ENCODE measurements at places on chromosomes 3 and 15.

DNA sequence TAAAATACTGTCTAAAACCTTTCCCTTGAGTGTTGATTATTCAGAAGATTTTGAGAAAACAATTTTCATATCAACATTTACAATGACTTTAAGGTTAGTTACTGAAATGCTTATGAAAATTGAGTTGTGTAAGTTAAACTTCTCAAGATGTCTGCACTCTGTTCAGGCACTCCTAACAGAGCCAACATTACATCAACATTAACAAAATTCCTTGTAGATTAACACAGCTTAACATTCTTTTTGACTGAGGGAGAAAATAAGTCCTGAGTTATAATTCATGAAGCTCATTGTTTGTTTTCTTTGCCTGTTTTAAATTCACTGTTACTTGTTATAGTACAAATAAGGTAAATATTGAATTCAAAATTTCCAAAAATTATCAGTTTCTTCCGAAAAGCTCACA is 9.0 kb downstream of the ACKR4 start:
- DNase-seq, result no peak

DNA sequence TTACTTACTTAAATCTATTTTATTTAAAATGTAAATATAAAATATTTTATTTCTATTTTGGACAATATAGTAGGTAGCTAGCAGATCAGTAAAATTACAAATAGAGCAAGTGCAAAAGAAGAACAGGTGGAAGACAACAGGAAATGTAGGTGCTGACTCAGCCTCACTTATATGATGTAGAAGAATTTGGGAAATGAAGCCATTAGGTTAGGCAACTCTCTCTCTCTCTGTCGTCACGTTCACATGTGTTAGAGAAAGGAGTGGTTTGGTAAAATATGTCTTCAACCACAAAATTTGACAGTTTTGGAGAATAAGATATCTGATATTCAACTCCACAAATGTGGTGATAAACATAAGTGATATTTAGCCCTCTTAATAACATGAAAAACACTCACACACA is 532.5 kb upstream of the KCNMB2 start:
- DNase-seq, result no peak

DNA sequence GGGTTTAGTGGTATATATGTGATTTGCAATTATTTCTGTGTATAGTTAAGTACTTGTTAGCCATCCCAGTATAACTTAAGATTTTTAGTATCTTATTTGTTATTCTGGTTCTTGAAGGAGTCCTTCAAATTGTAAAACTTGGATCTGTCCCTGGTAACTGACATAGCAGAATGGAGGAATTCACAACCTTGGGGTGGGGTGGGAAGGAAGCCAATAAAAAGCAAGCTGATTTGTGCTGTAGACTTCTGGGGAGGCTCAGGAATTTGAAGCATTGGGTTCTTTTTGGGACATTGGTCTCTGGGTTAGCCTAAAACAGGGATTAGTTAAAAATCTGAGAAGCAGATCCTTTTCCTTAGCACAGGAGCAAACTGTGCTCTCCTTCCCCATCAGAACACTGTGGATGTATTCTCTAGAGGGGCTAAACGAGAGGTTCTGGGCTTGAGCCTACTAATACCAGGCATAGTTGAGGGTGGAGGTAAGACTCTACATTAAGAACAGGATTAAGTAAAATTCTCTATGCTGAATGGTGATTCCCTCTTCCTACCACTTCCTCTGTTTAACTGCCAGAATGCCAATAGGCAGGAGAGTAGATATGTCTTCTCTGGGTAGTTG is 42.2 kb downstream of the GMPS start:
- DNase-seq, result no peak

DNA sequence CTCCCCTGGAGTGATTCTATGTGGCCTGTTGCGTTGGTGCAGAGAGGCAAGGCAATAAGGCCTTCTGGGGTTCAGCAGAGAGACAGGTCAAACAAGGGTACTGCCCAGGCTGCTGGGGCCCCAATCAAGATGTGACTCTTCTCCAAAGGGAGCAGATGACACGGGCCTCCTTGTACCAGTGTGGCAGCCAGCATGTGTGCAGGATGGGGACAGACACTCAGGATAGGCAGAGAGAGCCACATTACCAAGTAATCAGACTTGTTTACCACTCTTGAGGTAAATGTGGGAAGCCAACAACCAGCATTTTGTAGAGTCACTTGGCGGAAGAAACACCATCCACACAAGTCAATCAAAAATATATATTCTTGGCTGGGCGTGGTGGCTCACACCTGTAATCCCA is 95.3 kb upstream of the DLG1 start:
- no peak for DNase-seq

DNA sequence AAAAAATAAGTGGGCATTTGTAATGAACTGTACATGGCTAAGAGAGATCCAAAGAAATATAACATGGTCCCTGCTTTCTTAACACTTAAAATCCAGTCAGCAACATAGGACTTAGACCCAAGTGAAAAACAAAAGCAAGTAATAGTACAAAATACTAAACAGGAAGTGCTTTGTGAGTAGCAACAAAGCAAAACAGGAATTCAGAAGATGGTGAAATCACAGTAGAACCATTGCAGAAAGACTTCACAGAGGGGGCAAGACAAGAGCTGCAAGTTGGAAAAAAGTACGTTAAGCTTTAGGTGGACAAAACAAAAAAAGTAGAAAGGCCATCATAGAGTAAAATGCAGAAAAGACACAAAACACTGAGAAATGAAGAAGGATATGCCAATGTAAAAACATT is 116.0 kb downstream of the TBC1D5 start:
- no peak for DNase-seq

GRCh38 chr3:16871915-16872842 is 12.6 kb upstream of the PLCL2 start:
- DNase-seq, result no peak

- no peak for DNase-seq
Measured at GRCh38 chr3:119257654-119258410, 17.2 kb upstream of the B4GALT4 start.

DNA sequence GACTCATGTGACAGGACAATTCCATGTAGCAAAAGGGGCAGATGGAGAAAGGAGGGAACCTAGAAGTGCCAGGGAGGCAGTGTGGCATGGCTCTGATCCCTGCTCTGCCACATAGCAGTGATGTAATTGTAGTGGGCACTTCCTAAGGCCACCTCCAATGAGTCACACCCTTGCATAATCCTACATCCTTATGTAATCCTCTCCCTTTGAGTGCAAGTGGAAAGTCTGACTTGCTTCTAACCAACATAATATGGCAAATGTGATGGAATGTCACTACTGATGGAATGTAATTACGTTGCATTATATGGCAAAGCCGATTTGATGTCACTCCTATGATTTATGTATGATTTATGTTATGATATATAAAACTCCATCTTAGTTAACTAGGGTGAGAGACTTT is 72.9 kb upstream of the ATP2C1 start:
- no peak for DNase-seq

GRCh38 chr3:36741285-36741684 is 23.1 kb downstream of the DCLK3 start:
- no peak for DNase-seq

GRCh38 chr15:50166216-50166615 is 15.8 kb upstream of the SLC27A2 start:
- no peak for DNase-seq

DNA sequence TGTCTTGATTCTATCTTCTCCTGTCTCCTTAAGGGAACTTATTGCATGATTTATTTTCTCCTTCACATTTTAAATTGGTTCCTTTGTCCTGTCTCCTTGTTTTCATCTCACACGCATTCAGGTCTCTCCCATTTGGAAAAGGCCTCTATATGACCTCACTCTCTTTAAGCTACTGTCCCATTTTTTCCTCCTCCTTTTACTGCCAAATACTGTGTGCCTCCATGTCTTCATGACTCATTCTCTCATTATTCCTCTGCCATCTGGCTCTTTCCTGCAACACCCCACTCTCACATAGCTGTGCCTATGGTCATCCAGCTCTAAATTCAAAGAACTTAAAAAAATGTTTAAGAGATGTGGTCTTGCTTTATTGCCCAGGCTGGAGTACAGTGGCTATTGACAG is 48.0 kb downstream of the TYRO3 start:
- DNase-seq, result no peak

DNA sequence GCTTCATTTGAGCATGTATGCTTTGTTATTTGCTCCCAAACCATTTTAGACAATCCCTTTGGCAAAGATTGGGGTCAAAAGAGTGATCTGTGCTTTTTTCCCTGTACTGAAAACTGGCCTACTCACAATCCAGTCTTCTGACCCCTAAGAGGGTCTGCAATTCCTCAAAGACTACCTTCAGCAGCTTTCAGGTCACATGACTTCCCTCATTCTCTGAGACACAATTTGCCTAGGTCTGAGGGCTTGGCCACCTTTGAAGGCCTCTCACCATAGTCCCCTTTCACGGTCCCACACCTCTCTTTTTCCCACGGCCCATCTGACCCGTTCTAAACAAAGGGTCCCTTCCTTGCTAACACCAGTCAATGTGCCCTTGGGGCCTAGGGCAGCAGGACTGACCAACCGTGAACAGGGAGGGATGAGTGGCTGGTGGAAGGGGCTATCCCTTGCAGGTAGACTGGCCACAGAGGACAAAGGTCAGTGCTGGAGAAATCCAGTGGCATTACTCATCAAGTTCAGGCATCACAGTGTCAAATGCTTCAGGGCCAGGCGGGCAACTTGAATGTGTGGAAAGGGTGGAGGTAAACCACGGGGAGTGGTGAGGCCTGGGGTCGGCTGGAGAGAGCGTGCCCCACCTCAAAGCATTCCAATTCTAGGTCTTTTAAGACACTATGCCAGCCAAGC is 10.8 kb downstream of the RASL12 start:
- DNase-seq, result no peak

DNA sequence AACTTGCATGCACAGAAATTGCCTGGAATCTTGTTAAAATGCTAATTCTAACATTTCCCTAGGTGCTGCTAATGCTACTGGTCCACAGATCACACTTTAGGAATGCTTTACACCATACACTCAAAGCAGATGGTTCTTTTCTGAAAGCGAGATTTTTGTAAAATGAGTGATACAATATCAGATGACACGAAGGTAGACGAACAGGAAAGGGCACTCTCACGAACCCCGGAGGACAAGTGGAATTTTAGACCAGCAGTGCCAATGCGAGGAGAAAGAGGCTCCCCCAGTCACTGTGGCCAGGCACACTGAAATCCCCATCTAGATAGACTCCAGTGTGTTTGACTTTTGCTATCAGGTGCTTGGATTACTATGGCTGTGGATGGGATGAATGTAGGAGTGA is 21.0 kb downstream of the FAIM start:
- DNase-seq, result no peak

GRCh38 chr3:42612217-42612616 is 11.7 kb downstream of the NKTR start:
- no peak for DNase-seq

GRCh38 chr3:152621006-152621868 is 213.7 kb upstream of the P2RY1 start:
- DNase-seq, result no peak

GRCh38 chr3:168794427-168794826 is 698.7 kb upstream of the GOLIM4 start:
- no peak for DNase-seq

- DNase-seq, result peak; percentile 52
Measured at GRCh38 chr3:12796171-12797123, at the start of gene CAND2. CAND2 (plus strand) TSS chr3:12796680; CDS start chr3:12796721, 41 bp downstream.

- peak; percentile 25 for DNase-seq
Measured at GRCh38 chr3:38111696-38112377, 25.1 kb downstream of the ACAA1 start.

DNA sequence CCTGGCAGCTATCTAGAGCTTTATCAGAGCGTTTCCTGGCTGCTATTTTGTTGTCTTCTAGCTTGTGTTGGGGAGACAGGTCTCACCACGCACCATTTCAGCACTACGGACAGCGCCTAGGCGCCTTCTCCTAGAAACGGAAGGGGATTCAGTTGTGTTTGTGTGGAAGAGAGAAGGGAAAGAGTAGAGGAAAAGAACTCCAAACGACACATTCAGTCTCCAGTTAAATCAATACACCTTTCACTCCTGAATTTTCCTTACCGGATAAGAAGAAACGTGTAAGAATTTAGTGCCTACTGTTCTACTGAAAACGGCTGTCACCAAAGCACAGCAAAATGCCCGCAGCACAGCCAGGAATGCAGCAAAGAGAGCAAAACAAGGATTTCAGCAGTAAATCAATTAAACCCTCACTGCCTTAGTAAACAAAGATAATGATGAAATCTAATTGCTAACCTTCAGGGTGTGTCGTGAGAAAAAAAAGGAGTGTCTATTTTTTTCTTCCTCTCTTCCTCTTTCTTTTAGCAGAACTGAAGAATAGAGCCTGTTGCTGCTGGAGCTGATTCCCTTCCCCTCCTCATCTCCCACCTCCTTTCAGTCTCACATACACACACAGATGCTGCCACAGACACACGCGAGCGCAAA is 412 bp upstream of the CTXN2 start:
- no peak for DNase-seq

- peak; percentile 36 for DNase-seq
Measured at GRCh38 chr15:98599909-98600691, 48.2 kb upstream of the IGF1R start.

DNA sequence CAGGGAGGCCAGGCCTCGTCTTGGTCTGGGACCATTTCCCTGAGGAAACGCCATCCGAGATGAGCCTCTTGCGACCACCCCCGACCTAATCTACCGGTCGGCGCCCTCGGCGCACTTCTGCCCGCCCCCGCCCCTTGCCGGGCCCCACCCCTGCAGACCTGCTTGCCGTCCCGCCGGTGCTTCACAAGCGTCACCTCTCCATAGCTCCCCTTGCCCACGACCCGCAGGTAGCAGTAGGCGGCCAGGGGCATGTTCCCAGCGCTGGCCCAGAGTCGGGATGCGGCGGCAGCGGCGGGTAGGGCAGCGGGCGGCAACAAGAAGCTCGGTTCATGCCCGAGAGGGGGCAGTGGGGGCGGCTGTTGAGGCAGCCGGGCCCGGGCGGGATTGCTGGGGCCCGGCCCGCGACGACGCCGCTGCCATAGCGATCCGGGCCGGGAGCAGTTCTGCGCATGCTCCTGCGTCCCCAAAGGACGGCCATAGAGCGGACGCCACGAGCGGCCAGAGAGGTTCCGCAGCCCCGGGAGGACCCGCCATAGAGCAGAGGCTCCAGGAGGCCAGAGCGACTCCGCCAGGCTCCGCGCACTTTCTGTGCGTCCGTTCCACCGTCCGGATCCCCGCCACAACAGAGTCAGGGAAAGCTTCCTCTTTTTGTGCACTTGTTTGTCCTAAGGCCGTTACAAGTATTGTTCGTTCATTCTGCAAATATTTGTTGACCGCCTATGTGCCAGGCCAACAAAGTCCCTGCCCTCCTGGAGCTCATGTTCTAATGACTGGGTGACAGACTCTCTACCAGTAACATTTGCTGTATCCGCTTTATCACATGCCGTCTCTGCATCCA is at the start of gene NEK4:
NEK4 (minus strand) TSS at position 445 of the 838 bp plus-strand sequence; CDS start at position 251, 194 bp downstream.
- DNase-seq, result peak; percentile 84

Measured in activated CD4-positive, CD25-positive, alpha-beta regulatory T cell treated with anti-CD3 and anti-CD28 coated beads, Interleukin-2, amount 50 U/mL, for 72 hours (primary cell).